ENCODE measurements at places on chromosomes 3 and 15.
A peak's percentile ranks its signal among the peaks of the same experiment; 100 is the strongest.

DNA sequence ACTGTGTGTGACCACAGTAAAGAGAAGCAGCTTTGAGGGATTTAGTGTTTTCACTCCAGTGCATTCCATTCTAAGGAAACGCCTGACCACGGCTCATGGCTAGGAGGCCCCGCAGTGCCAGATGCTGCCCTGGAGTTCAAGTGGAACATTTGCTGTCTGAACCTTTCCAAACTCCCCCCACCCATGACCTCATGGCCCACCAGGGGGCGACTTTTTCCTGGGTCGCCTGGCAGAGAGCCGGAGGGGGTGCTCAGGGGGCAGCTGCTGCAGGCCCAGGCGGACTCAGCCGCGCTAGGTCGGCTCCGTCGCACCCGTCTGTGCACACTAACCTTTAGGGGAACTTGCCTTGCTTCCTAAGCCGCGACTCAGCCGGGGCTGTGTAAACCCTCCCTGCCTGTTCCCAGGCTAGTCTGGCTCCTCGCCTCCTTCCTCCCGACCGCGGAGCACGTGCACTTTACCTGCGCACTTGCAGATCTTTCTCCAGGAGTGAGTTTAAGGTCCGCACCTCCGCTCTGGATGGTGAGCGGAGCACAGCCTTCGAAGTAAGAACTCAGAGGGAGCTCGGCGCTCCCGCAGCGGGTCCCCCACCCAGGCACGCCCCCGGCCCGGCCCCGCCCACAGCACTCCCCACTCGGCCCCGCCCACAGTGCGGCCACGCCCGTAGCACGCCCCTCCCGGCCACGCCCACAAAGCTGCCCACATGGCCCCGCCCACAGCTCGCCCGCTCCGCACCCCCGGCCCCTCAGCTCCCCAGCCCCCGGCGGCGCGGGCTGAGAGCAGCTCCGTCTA is at the start of gene OCA2:
OCA2 (minus strand) TSS at position 550 of the 789 bp plus-strand sequence. CDS start 17,441 bp downstream, outside the sequence.
- no peak for DNase-seq

DNA sequence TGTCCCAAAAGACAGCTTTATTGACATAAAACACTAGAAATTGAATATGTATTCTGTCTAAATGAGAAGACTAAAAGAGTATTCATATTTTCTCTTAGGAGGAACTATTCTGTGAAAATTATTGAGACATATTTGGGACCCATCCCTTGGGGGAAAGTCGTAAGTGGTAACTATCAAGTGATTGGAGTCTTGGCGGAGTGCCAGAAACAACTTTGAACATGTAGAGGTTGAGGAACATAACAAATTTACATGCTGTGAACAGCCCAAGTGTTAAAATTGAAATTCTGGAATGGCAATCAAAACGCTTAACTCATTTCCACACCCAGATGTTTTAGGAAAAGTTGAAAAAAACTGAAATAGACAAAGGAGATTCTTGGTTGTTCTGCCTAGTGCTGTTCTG is 1034.6 kb downstream of the NSUN3 start:
- no peak for DNase-seq

DNA sequence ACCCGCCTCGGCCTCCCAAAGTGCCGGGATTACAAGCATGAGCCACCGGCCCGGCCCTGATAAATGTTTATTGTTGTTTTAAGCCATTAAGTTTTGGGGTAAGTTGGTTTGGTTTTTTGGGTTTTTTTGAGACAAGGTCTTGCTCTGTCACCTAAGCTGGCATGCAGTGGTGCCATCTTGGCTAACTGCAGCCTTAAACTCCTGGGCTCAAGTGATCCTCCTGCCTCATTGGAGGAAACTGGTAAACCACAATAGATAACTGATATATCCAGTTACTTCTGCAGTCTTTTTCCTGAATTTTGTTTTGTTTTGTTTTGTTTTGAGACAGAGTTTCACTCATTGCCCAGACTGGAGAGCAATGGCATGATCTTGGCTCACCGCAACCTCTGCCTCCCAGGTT is 4.2 kb downstream of the SLC25A20 start:
- no peak for DNase-seq

DNA sequence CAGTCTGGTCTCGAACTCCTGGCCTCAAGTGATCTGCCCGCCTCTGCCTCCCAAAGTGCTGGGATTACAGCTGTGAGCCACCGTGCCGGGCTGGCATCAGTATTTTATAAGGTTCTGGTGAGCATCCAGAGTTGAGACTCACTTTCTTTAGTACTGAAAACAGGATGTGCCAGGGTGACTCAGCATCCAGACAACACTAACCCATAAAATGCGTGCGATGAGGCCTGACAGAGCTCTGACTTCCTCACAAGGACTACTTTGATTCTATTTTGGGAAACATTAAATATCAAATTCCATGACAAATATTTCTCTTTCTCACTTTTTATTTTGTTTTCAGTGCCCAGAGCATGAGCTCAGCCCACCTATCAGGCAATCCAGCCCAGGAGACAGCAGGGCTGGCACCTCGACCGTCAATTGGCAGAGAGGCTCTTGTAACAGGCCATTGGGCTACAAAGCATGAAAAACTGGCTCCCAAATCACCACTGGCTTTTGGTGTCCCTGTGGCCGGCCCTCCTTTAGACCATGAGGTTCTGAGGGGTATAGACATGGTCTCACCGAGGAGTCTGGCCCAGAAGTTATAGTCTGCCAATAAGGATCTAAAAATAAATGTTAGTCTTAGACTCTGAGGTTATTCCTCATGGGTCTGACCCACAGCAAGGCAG is 75.0 kb downstream of the FEM1B start:
- peak; percentile 48 for DNase-seq

DNA sequence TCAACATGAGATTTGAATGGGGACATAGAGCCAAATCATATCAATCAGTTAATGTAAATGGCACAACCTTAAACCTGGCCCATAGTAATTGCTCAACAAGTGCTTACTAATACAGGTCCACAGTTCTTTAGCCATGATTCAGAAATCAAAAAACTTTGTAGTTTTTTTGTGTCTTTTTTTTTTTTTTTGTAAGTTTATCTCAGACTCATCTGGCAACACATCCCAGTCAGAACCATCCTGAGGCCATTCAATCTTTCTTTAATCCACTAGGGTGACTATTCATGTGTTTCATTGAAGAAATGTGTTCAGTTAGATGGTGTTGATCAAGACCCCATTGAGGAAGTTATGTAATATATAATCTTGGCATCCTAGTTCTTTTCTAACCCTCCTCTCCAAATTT is 65.4 kb downstream of the ABI3BP start:
- DNase-seq, result no peak

DNA sequence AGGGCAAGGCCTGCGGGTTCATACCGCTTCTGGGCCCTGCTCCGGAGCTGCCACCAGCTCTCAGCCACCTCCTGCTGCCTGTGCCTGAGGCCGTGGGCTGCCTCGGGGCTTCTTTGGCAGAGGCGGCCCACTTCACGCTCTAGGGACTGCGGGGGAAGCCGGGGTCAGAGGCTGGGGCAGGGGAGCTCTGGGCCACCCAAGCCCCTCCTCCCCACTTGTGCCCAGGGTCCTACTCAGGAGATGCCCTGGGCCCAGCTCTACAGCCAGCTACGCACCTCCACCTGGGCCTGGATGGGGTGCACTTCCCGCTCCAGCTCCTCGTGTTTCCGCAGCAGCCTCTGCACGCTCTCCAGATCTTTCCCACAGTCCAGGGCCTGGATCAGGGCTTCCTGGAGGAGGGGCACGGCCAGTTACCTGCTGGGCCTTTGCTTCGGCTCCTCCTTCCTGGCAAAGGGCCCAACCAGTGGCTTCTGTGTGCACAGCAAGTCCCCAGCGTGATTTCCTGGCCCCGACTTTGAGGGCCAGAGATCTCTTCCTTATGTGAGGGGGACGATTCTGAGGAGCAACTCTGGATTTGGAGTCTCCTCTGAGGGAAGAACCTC is 24.0 kb downstream of the PLA2G4B start:
- no peak for DNase-seq

DNA sequence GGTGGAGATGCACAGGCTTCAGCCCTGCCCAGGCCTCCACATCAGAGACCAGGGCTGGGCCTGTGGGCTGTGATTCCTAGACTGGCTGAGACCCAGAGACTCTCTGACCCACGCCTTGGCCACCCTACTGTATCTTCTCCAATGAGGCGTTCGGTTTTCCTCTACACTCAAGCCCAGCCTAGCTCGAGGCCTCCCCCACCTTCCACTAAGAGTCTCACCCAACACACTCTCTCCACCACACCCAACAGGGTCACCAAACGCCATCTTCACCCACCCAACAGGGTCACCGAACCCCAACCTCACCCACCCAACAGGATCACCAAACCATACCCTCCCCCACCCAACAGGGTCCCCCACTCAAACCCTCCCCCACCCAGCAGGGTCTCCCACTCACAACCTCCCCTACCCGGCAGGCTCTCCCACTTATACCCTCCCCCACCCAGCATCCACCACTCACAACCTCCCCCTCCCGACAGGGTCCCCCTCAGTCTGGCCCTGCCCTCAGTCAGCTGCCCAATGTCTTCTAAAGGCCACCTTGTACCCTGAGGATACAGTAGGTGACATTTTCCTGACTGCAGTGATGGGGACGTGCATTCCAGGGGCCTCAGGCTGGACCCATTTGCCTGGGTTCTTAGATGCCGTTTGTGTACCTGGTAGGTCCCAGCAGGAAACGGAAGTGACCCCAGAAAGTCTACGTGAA is 20.4 kb downstream of the CFAP100 start:
- no peak for DNase-seq

- no peak for DNase-seq
Observed at GRCh38 chr15:99017322-99017701, 9.7 kb upstream of the PGPEP1L start.

GRCh38 chr3:59688636-59689035 is 638.8 kb upstream of the CFAP20DC start:
- DNase-seq, result no peak

DNA sequence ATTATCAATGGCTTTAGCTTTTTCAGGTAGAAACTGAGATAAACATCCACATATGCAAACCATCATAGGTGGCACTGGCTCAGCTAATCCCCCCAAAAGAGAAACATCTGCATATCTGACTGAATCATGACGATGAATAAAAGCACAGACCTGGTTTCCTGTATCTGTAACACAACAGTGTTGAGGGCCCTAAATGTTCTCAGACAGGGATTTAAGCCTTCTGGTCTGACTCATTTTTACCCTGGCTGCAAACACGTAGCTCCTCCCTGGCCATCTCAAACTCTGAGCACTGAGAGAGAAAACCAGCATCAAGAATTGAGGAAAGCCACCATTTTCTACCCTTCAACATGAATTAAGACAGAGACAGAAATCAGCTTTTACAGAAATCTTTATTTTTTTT is 35.2 kb downstream of the GLB1 start:
- peak; percentile 43 for DNase-seq

DNA sequence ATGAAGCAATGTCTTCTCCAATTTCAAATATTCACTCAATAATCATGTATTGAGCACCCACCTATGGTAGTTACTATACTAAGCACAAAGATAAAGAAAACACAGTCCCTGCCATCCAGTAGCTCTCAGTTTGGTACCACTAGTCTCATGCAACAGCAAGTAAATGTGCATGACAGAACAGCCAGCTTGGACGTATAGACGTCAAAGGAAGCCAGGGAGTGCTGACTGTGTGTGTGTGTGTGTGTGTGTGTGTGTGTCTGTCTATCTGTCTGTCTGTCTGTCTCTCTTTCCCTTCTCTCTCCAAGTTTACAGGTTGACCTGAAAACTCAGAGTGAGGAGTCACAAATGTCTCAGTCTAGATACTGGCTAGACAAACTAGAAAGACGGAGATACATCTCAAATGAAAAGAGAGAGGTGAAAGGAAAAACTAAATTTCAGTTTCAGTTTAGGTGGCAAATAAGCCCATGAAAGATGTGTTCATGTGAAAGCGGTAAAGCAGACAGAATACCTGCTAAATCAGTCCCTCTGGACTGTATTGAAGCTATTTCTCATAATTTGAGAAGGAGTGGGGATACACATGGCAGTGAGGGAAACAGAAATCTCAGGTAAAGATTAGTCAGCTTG is 141.1 kb upstream of the PTPRG start:
- no peak for DNase-seq

DNA sequence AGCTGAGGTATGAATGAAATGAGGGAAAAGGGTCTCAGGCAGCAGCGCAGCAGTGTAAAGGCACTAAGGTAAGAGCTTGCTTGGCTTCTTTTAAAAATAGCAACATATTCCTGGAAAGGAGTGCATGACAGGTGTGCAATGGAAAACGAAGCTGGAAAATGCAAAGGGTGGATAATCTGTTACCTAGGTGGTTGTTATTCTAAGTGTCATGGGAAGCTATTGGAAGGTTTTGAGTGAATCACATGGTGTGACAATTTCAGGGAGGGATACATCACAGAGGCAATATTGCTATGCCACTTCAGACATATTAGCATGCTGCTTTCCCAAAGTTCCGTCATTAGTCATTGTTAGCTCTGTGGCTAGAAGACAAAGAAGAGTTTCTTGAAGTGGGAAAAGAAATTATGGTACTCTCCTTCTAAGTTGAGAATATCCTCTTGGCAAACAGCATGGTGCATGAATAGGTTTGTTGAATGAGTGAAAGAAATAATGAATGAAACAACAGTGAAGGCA is 28.7 kb upstream of the TMEM45A start:
- no peak for DNase-seq

DNA sequence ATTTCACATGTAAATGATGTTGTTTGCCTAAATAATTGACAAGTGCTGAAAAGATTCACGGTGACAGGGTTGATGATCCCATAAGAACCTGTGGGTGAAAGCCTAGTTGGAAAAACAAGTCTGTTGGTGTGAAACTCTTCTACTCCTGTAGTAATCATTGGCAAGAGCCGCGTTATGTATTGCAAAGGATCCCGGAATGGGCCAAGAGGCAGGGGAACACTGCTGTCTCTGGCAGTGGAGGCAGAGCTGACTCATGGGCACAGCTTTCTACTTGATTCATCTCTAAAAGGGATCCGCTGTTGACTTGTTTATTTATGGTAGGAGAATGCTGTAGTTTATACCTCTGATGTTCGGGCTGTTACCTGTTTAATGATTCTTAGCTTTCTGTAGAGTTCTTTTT is 63.1 kb downstream of the MAP6D1 start:
- no peak for DNase-seq

- DNase-seq, result peak; percentile 80
Observed at GRCh38 chr15:69979262-69979661, 118.5 kb downstream of the TLE3 start.

- no peak for DNase-seq
Observed at GRCh38 chr15:93239591-93239990, 150.6 kb upstream of the RGMA start.

GRCh38 chr3:114151091-114151490 is 27.8 kb downstream of the DRD3 start:
- no peak for DNase-seq

- no peak for DNase-seq
Observed at GRCh38 chr3:99702953-99703943, 64.9 kb downstream of the COL8A1 start.

GRCh38 chr3:36678216-36679013 is 85.9 kb downstream of the DCLK3 start:
- no peak for DNase-seq

- no peak for DNase-seq
Observed at GRCh38 chr3:150073031-150073430, 102.3 kb upstream of the PFN2 start.

GRCh38 chr3:28556195-28556594 is 207.6 kb upstream of the AZI2 start:
- DNase-seq, result no peak

- DNase-seq, result no peak
Observed at GRCh38 chr3:190382082-190382481, 5.9 kb upstream of the CLDN16 start.

- DNase-seq, result no peak
Observed at GRCh38 chr3:155846119-155846518, 8.1 kb downstream of the SLC33A1 start.

- DNase-seq, result no peak
Observed at GRCh38 chr3:111051354-111051753, 20.3 kb upstream of the NECTIN3 start.
